ENCODE measurements at places on chromosomes 11 and 22. TPM values are rescaled to one million over a fixed set of nuclear protein-coding genes. Genes with fewer than 3 reads are reported as not detected.
A peak's percentile ranks its signal among the peaks of the same experiment; 100 is the strongest.

Gene GTPBP1
- 26.9 TPM for total RNA-seq

Gene OR5A1
- total RNA-seq = not detected

Gene POU2AF3
- not detected for total RNA-seq

DNA sequence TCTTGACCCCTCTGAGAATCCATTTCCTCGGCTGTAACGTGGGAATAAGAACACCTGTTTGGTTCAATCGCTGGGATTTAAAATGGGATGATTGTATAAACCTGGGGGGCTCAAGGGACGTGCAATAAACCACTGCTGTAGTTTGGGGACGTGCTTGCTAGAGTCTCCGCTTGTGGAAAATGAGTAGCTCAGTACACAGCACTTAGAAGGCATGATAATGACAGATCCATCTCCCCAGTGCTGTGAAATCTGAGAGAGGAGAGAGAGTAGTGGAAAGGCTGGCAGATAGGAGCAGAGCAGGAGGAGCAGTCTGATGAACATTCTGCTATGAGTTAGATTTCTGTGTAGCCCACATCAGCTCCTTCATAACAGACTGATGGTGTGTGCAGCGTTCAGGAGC is 256.5 kb downstream of the MN1 start:
- H3K4me1 ChIP-seq = no peaks in the 10 kb centered on the region
- no peak overlapping the region for H3K4me3 ChIP-seq
- no peaks in the 10 kb centered on the region for H3K27me3 ChIP-seq
- DNase-seq = no peak
- no peaks in the 10 kb centered on the region for H3K36me3 ChIP-seq
- H3K27ac ChIP-seq = no peak overlapping the region

GRCh38 chr11:69515271-69516245 is 34.1 kb downstream of the LINC01488 start:
- peaks cover 36% of the 10 kb centered on the region for H3K4me1 ChIP-seq
- no peak overlapping the region for H3K4me3 ChIP-seq
- H3K36me3 ChIP-seq = no peaks in the 10 kb centered on the region
- no peak for DNase-seq
- H3K27ac ChIP-seq = no peak overlapping the region

DNA sequence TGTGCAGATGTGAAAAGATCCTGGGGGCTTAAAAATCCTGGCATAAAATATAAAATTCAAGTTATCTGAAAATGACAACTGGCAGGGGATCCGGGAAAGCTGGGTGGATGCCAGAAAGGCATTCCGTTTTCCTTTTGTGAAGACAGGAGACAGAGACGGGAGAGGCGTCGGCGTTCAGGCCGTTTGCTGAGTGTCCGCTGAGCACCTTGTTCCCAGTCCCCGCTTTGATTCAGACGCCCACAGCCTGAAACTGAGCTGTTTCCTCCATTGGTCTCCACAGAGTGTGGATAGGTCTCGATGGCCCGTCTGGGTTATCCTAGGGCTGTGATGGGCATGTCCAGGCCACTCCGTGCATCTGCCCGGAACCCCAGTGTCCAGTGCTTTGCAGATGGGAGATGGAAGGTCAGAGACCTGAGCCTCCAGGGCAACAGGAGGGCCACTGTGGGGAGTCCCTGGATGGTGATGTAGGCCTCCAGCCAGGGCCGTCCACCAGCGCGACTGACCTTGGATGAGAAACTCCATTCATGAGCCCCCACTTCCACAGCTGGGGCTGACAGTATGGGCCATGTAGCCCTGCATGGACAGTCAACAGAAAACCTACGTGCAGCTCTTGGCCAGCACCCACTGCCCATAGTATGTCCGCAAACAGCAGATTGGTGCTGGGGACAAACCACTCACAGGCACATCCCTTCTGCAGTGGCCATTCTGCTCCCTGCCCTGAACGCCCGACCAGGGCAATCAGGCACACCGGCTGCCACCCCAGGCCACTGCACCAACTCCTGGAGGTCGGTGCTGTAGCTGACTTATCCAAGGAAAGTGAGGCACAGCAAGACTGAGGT is 11.6 kb downstream of the MRGPRF start:
- no peak for DNase-seq
- no peaks in the 10 kb centered on the region for H3K27me3 ChIP-seq
- peaks cover 12% of the 10 kb centered on the region for H3K4me1 ChIP-seq
- peak overlapping the region; percentile 71 for H3K27ac ChIP-seq
- H3K4me3 ChIP-seq = no peak overlapping the region
